ENCODE measurements at places on chromosomes 2 and 18.

GRCh38 chr2:152036611-152037469 is 62.0 kb downstream of the CACNB4 start:
- DNase-seq, result peak; percentile 46

- no peak for DNase-seq
Observed at GRCh38 chr2:45176390-45176789, 167.1 kb upstream of the SIX2 start.

- DNase-seq, result peak; percentile 96
Observed at GRCh38 chr2:130342533-130343275, at the start of gene IMP4. IMP4 (plus strand) TSS chr2:130342897; CDS start chr2:130342933, 36 bp downstream.

- DNase-seq, result no peak
Observed at GRCh38 chr2:144374163-144374661, 145.7 kb downstream of the ZEB2 start.

- no peak for DNase-seq
Observed at GRCh38 chr2:558879-559278, 118.3 kb downstream of the TMEM18 start.

GRCh38 chr2:219627103-219628100 is at the start of gene SLC4A3:
SLC4A3 (plus strand) TSS chr2:219627630; CDS start chr2:219627993, 363 bp downstream.
- DNase-seq, result no peak

GRCh38 chr2:95138702-95139101 is 17.1 kb upstream of the MRPS5 start:
- DNase-seq, result no peak

- DNase-seq, result no peak
Observed at GRCh38 chr2:190093793-190094192, 31.3 kb upstream of the MSTN start.

DNA sequence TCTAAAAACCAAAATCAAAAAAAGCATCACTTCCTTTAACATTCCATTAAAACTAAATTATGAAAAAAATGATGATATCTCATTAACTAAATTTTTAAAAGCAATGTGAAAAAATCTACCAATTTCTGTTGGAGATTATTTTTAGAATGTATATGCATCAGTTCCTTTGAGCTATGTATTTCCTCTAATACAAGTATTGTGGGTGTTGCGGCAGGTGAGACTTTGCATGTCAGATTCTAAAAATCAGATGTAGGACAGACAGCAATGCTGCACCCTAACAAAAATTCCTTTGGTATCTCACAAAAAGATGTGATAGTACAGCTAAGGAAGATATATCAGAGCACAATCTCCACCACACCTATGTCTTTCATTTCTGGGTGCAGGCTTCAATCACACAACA is 6.8 kb downstream of the MBD2 start:
- DNase-seq, result no peak

DNA sequence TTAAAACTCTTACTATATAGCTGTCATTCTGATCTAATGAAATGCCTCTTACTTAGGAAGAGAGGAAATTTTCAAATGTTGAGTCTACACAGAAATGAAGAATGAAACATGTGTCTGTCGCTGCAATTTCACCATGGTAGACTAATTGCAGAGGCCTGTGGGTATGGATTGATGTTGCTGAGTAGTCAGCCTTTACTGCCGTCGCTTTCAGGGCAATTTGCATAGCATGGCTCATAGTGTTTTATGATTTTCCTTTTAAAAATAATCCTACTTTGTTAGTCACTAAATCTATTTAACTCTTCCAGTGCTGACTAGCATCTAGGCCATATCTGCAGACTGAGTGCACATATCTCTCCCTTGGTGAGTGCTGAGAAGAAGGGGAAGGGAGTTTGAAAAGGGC is 819.2 kb downstream of the SATB2 start:
- no peak for DNase-seq

GRCh38 chr18:59142274-59142673 is 2.6 kb downstream of the SEC11C start:
- no peak for DNase-seq

DNA sequence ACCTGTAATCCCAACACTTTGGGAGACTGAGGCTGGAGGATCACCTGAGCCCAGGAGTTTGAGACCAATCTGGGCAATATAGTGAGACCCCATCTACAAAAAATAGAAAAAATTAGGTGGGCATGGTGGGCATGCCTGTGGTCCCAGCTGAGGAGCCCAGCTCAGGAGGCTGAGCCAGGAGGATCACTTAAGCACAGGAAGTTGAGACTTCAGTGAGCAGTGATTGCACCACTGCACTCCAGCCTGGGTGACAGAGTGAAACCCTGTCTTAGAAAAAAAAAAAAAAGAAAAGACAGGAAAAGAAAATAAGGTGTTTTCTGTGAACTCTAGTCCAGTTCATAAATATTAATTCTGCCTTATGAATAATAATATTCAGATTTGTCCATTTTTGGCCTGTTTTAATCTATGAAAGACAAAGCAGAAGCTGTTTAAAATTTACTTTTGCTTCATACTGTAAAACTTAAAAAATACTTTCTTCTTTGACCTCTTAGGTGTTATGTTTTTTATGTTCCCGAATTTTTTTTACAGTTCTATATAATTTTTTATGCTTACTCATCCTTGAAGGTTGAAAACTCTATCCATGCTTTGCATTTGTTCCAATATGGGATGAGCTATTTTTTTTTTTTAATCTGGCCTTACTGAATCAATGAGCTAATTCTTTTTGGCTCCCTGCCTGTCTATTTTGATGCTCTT is 8.4 kb upstream of the ANXA4 start:
- DNase-seq, result no peak

- no peak for DNase-seq
Observed at GRCh38 chr2:174125090-174125489, 123.2 kb downstream of the OLA1 start.

- no peak for DNase-seq
Observed at GRCh38 chr2:186716004-186716403, 22.1 kb downstream of the FAM171B start.

GRCh38 chr2:221792971-221793521 is 220.9 kb upstream of the EPHA4 start:
- DNase-seq, result no peak

- no peak for DNase-seq
Observed at GRCh38 chr2:229133155-229133772, 137.8 kb downstream of the PID1 start.

DNA sequence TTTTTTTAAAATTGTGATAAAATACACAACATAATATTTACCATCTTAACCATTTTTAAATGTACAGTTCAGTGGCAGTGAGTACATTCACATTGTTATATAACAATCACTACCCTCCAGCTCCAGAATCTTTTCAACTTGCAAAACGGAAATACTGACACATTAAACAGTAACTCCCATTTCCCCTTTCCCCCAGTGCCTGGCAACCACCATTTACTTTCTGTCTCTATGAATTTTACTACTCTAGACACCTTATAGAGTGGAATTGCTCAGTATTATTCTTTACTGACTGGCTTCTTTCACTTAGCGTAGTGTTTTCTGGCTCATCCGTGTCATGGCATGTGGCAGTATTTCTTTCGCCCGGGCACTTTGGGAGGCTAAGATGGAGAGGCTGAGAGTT is 32.6 kb downstream of the FASTKD2 start:
- no peak for DNase-seq

DNA sequence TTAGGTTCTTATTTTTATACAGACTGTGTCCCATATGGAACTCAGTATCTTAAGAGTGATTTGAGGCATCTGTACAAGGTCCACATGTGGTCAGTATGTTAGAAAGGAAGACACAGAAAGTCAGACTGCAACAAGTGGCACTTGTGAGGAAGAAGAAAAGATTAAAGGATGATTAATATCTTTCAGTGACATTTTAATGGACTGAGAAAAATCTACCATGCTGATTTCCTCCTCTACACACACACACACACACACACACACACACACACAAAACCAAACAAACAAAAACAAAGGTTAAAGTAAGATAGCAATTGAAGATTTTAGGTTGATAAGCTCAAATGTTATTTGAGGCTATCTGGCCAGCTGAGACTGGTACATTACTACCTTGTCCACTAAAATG is 94.5 kb upstream of the CHRNA1 start:
- no peak for DNase-seq

GRCh38 chr2:28958689-28959088 is 22.4 kb upstream of the TOGARAM2 start:
- DNase-seq, result peak; percentile 56

DNA sequence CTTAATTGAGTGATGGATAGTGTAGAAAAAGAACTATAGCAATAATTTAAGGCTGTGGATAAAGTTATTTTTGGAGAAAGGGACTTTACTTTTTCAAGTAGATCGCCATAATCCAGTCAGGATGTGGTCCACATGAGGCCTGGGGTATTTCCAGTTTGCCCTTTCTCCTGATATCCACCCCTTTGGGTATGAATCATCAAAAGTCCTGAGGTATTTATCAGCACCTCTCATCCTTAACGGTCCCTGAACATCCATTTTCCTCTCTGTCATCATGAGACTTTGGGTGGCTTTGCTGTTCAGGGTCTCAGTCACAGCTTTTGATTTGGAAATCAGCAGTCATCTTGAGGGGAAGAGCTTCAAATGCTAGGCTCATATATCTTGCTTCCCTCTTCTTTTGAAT is 39.3 kb upstream of the ELAC1 start:
- no peak for DNase-seq

DNA sequence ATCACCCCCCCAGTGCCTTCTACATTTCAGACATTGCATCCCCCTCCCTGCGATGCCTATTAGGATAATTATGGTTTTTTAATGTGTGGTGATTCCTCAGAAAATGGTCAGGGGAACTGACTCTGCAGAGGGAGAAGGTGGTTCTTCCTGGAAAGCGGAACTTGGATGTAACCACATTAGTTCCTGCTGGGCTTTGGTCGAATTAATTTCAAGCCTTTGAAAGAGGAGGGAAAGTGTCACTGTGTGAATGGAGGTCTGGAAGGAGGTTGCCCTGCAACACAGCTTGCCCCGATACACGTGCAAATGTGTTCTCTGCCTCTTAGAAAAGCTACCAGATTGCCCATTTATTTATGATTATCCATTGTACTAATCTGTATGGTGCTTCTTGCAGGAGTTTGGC is 63.2 kb upstream of the TPO start:
- DNase-seq, result no peak

DNA sequence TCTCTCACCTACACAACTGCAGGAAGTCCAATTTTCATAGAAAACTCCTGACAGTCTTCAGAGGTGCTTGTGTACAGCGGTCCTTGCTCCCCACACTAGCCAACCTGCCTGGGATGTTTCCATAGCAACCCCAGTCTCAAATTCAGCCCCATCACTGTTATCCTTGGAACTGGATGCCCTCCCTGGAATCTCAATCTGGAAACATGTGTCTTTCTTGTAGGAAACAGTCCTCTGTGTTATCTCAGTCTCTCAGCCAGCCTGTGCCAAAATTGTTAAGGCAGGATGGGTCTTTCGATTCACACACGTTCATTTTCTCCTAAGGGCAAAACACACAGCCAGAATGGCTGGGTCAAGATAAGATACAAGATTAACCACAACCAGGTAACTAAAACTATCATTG is 295.5 kb upstream of the RND3 start:
- no peak for DNase-seq

GRCh38 chr18:32595832-32596231 is 125.2 kb upstream of the GAREM1 start:
- no peak for DNase-seq

- no peak for DNase-seq
Observed at GRCh38 chr2:170814533-170815230, 2.0 kb upstream of the GAD1 start.
